ENCODE measurements at places on chromosomes 7 and 10. TPM values are rescaled to one million over a fixed set of nuclear protein-coding genes. Genes with fewer than 3 reads are reported as not detected.

DNA sequence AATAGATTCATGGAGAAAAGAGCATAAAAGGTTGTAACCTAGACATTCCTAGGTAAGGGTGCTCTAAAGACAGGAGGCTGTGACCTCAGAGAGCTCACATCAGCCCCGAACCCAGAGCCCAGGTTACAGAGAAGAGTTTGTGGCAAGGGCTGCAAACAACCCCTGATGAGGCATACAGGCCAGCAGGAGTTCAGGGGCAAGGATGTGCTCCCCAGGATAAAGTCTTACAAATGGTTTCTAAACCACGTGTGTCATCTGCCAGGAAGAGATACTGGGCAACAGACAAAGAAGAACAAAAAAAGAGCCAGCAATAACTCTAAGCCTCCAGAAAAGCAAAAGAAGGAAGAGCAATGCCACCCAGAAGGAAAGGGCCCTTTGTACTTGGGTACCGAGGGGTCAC is 27.7 kb downstream of the NCAPG2 start:
- DNase-seq: no peak

GRCh38 chr10:13491747-13492360 is 37.0 kb downstream of the BEND7 start:
- no peak for DNase-seq

DNA sequence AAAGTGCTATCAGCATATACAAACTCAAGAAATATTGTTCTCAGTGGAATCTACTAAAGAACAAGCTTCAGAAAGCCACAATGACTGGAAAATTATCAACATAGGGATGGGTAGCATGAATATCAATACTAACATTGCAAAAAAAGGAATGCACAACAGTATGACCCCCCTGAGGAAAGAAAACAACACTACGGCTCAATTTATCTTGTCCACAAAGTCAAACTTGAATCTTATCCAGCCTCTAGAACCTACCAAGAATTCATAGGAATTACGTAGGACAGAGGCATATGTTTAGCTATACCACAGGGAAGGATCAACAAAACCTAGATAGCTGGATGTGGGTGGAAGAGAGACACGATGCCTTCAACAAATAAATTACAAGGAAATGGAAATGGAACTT is 54.6 kb downstream of the AGMO start:
- no peak for DNase-seq

DNA sequence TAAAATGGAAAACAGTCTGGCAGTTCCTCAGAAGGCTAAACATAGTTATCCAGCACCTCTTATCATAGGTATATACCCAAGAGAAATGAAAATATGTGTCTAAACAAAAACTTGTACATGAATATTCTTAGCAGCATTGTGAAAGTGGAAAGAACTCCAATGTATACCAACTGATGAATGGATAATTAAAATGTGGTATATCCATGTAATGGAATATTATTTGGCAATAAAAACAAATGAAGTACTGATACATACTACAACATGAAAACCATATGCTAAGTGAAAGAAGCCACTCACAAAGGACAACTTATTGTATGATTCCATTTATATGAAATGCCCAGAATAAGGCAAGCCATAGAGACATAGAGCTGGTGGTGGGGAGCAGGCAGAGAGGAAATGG is 32.2 kb upstream of the NAMPT start:
- DNase-seq: no peak

- no peak for DNase-seq
Measured at GRCh38 chr7:27263781-27264180, 21.2 kb downstream of the EVX1 start.

DNA sequence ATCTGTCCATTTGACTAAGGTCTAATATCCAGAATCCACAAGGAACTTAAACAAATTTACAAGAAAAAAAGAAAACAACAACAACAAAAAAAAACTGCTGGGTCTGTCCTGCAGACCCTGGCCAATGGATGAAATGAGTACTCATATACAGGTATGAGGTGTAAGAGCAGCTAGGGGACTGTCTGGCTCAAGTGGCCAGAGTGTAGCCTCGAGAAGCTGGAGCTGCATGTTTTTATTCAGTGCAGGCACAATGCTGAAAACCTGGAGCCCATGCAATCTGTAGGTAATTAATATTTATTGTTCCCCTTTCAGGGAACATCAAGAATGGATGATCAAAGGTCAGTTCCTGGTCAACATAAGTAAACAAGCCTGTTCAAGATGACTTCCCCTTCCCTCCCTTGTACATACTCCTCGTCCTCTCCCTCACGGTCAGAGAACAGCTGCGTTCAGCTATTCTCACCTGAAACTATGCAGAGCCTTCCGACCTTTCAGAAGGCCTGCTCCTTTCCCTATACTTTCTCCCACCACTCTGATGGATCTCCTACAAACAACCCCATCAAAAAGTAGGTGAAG is 15.5 kb downstream of the CYP2C19 start:
- DNase-seq: no peak

Gene TRPV5
- polyA plus RNA-seq: 1.8 TPM

Gene BEND7
- 28.3 TPM for polyA plus RNA-seq
